ENCODE measurements at places on chromosomes 3 and 15.

- DNase-seq: peak; percentile 70
Observed at GRCh38 chr15:40338921-40339620, 1.7 kb downstream of the CCDC9B start.

GRCh38 chr3:149650828-149651227 lies 7.0 kb downstream of the WWTR1 start:
- no peak for DNase-seq

DNA sequence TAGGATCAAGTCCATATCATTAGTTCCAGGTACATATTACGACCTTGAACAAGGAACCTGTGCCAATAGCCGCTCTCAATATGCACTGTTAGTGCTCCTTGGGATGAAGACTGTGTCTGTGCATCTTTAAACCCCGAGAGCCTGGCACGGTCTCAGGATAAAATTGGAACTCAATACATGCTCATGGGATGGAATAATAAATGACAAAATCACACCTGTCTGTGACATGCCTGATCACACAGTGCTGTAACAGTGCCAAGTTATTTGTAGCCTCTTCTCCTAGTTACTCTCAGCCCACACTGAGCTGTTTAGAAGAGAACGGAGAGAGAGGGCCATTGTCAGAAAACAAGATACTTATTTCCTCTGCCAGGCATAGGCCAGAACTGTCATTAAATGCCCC lies 82.2 kb downstream of the SSR3 start:
- DNase-seq: no peak

GRCh38 chr15:60685346-60685937 lies 206.5 kb upstream of the ICE2 start:
- DNase-seq: no peak

DNA sequence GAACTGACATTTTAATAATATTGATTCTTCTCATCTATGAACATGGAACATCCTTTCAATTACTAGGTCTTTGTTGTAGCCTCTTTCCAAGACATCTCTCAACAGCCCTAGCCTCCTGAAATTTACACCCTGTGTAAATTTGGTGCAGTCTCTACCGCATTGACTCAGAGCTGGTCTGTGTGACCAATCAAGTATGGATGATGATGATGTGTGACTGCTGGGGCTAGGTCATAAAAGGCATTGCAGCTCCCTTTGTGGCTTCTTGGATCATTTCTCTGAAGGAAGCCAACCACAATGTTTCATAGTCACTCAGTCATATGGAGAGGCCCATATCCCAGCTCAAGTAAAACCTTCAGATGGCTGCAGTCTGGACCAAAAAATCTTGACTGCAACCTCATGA lies 62.1 kb upstream of the FAM3D start:
- DNase-seq: no peak

- peak; percentile 50 for DNase-seq
Observed at GRCh38 chr15:87873516-87873915, 383.0 kb downstream of the NTRK3 start.

GRCh38 chr3:195258449-195259153 lies 12.4 kb downstream of the XXYLT1 start:
- peak; percentile 45 for DNase-seq

- no peak for DNase-seq
Observed at GRCh38 chr15:93587059-93587521, 498.1 kb upstream of the RGMA start.

- peak; percentile 56 for DNase-seq
Observed at GRCh38 chr3:109050591-109051167, 67.3 kb downstream of the MORC1 start.

DNA sequence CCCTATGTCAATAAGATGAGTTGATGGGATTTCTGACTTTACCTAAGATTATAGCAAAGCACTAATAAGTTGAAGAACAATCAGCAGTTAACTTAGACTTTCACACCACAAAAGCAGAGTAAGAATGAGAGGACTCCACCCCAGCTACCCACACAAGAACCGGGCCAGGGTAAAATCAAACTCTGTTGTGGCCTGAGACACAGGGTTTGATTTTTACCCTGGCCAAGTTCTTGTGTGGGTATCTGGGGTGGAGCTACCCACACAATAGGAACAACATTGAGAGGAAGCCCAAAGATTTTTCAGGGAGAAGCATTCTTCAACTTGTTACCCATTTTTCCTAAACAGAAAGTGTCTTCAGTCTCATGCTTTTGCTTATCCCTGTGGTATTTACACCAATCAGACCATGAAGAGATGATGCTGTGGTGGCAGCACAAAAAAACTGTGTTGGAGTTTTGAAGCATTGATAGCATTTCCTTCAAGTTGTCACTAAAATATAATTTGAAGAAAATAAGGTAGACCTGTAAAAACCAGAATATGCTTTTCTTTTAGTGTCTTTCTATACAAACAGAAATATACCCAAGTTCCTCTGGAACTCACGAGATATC lies 25.6 kb downstream of the CPOX start:
- DNase-seq: no peak

- DNase-seq: no peak
Observed at GRCh38 chr15:34654625-34655024, 71.2 kb upstream of the GOLGA8B start.

DNA sequence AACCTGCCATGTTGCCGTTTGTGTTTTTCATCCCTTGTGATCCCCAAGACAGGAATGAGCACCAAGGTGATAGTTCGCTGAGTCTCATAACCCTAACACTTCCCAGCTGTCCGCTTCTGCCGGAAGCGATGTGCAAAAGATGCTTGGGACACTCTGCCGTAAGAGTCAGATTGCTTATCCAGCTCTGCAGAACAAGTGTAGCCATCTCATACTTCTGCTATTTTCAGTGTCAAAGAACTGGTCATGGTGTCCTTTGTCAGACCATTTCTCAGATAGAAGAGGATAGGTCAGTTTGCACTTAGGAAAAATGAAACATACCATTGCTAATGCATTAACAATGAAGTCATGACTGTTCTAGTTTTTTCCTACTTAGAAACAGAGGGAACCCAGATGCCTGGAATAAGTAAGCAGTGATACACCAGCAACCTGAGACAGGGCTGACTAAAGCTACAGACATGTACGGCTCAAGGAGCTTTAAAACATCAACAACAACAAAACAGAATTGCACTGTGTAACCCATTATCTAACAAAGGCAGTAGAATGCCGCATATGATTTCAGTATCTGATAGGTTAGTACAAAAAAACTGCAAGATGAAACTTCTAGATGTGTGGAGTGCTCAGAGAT lies 134.0 kb upstream of the IL12A start:
- DNase-seq: peak; percentile 97

DNA sequence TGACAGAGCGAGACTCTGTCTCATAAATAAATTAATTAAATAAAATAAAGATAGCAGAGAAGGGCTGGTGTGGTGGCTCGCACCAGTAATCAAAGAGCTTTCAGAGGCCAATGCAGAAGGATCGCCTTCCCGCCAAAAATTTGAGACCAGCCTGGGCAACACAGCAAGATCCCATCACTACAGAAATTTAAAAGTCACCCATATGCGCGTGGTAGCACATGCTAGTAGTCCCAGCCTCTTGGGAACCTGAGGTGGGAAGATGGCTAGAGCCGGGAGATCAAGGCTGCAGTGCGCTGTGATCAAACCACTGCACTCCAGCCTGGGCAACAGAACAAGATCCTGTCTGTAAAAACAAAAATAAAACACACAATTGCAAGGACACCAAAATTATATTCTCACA lies 9.6 kb downstream of the SMARCC1 start:
- no peak for DNase-seq

- peak; percentile 71 for DNase-seq
Observed at GRCh38 chr3:136078421-136079364, 113.2 kb downstream of the PPP2R3A start.

GRCh38 chr3:13500133-13500885 lies 20.2 kb downstream of the HDAC11 start:
- DNase-seq: peak; percentile 35

GRCh38 chr3:89108291-89108550 lies 800 bp downstream of the EPHA3 start:
- no peak for DNase-seq

DNA sequence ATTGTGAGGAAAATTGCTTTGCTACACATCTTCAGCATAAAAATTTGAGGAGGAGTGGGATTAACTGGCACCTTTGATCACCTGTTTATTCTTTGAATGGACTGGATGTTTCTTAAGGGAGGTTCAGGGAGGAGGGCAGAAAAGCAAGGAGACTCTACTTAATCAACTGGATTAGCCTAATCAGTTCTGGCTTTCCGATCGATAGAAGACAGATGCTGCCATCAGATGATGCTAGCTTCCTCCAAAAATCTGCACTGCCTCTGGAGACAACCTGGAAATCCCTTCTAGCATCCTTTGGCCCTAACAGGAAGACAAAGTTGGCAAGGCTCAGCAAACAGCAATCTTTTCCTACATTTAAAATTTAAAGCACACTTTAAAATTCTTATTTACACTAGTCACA lies 197.8 kb downstream of the EBLN2 start:
- no peak for DNase-seq

DNA sequence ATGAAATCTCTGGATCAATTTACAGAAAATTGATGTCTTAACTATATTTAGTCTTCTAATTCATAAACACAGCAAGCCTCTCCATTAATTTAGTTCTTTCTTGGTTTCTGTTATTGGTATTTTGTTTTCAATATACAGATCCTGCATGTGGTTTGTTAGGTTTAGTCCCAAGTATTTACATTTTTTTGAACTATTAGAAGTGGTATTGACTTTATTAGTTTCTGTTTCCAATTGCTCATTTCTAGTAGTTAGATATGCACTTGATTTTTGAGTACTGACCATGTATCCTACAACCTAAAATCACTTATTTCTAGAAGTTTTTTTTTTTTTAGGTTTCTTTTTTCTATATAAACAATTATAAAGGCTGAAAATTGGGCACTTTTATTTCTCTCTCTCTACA lies 335.9 kb downstream of the CHST2 start:
- no peak for DNase-seq

GRCh38 chr3:152524198-152525140 lies 255.7 kb downstream of the MBNL1 start:
- DNase-seq: peak; percentile 80

- DNase-seq: no peak
Observed at GRCh38 chr15:50067254-50067653, 51.8 kb downstream of the ATP8B4 start.

GRCh38 chr3:162141272-162141791 lies 644.7 kb downstream of the OTOL1 start:
- DNase-seq: peak; percentile 82

GRCh38 chr15:25694239-25694584 lies 168.9 kb downstream of the ATP10A start:
- DNase-seq: no peak

DNA sequence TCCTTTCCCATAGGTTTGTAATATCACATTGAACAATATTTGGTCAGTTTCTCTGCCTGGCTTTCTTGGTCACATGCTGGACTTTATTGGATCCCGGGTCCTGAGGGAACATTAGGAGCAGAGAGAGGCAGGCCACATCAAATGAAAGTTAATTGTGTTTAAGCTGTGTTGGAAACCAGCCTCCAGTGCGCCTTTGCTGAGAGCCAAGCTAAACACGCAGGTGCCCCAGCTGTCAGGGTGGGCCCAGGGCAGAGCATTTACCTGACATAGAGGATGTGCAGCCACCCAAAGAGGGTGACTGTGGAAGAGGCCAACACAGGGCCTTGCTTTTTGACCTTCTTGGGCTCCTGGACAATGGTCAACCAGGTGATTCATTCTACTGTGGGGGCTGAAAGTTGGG lies 149.3 kb downstream of the EBLN2 start:
- no peak for DNase-seq

GRCh38 chr3:99761415-99762165 lies 56.1 kb upstream of the CMSS1 start:
- DNase-seq: no peak

DNA sequence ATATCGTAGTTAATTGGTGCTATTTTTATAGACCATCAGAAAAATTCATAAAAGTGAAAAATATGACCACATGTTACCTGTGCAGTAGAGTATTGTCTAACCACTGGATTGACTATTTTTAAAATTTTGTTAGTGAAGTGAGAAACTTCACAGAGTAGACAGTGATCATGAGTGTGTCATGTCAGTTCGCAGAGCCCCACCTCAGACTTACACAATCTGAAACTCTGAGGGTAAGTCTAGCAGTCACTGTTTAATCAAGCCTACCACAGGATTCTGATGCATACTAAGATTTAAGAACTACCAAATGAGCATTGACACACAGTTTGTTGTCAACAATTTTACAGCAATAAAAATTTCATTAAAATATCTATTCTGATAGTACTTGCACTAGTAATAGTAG lies 552.9 kb upstream of the SUCLG2 start:
- DNase-seq: no peak

DNA sequence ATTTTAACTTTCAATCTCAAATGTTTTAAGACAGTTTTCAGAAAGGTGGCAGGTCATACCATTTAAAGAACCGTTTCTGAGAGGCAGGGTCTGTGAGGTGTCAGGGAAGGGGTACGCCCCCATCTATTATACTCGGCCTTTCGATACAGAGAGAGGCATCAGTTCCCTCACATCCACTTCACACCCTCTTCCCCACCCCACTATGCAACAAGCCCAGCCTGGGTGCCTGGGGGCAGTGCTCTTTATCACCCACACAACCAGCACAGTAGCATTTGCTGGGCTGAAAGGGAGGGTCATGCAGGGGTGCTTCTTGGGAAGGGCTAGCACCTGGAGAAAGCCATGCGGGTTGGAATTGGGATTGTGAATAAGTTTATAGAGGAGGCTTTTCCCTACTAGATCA lies 56.0 kb upstream of the KCNMB2 start:
- DNase-seq: no peak

GRCh38 chr3:102113421-102114041 lies 264.2 kb downstream of the NFKBIZ start:
- no peak for DNase-seq

DNA sequence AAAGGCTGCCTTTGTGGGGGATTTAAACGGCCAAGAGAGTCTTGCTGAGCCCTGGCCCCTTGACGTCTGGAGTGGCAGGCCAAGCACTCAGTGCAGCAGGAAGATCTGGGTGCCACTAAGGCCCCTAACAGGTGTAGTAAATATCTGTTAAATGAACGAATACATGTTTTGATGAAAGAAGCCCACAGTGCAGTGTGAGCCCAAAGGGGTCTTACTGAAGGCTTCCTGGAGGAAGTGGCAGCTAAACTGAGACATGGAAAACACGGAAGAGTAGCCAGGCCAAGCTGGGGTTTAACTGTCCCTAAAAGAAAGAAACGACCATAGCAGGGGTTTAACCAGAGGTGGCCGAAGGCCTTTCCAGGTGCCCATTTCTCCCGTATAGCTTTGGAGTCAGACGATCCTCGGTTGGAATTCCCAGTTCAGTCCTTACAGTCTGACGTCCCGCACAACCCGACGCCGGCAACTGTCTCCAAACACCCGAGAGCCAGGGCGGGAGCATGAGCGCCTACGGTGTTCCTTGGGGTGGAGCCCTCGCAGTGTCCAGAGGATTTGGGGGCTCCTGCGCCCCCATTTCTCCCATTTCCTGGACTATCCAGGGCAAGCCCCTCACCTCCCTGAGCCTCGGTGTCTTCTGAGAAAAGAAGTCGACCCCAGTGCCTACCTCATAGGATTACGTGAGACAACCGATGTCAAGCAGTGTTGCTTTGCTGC lies 910 bp upstream of the ABHD6 start:
- no peak for DNase-seq

- DNase-seq: no peak
Observed at GRCh38 chr3:118165413-118165812, 869.2 kb downstream of the IGSF11 start.

- peak; percentile 33 for DNase-seq
Observed at GRCh38 chr3:173584838-173585831, 187.6 kb downstream of the NLGN1 start.
